ENCODE measurements at places on chromosomes 4 and X.

DNA sequence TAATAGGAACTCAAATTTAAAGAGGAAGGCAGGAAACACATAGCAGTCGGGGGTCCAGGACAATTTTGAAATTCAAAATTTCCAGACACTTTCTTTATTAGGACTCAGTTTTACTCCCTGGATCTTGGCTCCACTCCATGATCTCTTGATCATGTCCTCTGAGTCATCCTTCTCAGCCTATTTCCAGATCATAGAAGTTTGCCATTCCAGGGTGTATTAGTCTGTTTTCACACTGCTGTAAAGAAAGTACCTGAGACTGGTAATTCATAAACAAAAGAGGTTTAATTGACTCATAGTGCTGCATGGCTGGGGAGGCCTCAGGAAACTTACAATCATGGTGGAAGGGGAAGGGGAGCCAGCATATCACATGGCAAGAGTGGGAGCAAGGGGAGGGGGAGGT is 564.7 kb upstream of the ACTRT1 start:
- DNase-seq, result no peak

DNA sequence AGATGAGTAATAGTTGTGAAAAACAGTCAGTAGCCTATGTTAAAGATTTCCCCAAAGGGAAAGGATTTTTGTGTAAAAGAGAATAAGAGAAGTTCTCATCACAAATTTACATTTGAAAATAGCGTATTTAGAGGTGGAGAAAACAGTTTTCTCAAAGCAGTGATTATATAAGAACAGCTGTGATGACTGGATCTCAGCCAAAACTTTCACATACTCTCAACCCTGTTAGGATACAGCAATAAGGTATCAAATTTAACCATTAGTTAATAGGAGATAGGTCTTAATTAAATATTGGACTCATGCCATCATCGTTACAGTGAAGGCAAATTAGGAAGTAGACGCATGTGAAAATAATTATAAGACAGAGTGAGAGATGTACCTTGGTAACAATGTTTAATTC is 622.7 kb downstream of the PCDH18 start:
- no peak for DNase-seq

DNA sequence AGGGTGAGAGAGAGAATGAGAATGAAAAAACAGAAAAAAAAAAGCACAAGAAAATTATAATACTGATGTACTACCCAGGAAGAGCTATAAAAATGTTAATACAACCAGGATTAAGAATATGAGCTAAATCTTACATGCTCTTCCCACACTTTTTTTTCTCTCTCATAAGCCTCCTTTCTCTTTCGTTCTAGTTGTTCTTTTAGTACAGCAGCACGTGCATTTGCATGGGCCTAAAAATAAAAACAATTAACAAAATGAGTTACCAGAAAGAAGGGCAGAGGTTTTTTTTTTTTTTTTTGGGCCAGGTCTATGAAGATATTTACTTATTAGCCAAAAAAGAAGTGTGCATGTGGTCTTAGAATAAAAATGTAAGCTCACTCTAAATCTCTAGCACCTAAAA is 105.5 kb downstream of the NEK1 start:
- no peak for DNase-seq

- DNase-seq, result no peak
These were observed 28.0 kb downstream of the FRMPD3 start for GRCh38 chrX:107477406-107477805.

- no peak for DNase-seq
These were observed 140.9 kb upstream of the JADE1 start for GRCh38 chr4:128668566-128668965.

GRCh38 chr4:81722290-81722851 is 250.7 kb upstream of the RASGEF1B start:
- no peak for DNase-seq

- no peak for DNase-seq
These were observed 7.9 kb downstream of the COL25A1 start for GRCh38 chr4:109294468-109295020.

- DNase-seq, result peak; percentile 7
These were observed 251.5 kb downstream of the RASL11B start for GRCh38 chr4:53113431-53114225.

GRCh38 chr4:184293552-184293951 is 75.9 kb upstream of the ENPP6 start:
- DNase-seq, result no peak

DNA sequence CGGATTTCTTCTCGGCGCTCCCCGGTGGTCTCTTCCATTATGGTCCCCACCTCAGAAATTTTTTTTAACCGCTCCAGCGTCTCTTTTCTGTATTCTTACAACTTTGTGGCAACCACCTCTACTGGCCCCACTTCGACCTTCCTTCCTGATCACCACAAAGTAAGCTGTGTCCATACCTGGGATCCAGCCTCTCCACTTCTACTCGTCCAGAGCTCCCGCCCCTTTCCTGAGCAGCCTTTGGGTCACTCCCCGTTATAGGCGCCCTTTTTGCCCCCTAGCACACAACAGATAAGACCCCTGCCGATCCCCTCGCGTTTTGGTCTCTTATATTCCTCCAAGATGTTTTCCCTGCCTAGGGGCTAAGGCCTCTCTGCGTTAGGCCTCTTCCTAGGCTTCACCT is 557 bp downstream of the PIGG start:
- peak; percentile 9 for DNase-seq

- DNase-seq, result no peak
These were observed 1906.2 kb downstream of the C4orf33 start for GRCh38 chr4:131002132-131002531.

DNA sequence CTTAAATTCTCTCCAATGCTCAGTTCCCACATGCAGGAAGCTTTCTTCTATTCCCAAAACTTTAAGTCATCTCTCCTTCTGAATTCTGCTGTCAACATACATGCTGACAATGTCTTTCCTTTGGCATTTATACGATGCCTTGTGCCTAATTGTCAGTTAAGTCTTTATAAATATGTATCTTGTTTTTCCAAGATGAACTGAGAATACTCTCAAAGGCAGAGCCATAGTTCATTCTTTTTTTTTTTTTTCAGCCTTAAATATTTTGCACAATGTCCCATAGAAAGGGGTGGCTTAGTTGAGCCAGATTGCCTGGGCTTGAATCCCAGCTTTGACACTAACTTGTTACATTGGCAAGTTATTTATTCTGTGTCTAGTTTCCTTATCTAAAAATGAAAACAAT is 210.6 kb downstream of the QDPR start:
- no peak for DNase-seq

GRCh38 chr4:114015444-114015899 is 36.0 kb upstream of the ARSJ start:
- DNase-seq, result no peak

GRCh38 chr4:175413561-175413960 is 398.5 kb downstream of the GPM6A start:
- DNase-seq, result no peak

GRCh38 chr4:153170407-153170806 is 33.8 kb upstream of the TRIM2 start:
- DNase-seq, result no peak

DNA sequence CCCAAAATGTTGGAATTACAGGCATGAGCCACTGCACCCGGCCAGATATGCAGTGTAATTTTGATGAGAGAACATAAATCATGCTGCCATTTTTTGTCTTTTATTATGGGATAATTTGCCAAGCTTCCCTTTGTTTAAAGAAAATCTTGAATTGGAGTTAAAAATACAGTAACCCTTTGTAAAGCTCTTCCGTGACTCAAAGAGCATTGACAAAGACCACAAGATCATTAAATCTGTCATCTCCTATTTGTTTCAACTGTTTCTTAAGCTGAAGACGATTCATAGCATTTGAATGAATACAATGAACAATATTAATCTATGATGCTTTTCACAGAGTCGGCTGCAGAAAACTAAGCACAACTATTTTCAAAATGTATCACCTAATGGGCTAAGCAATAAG is 132.6 kb downstream of the ANAPC4 start:
- no peak for DNase-seq

DNA sequence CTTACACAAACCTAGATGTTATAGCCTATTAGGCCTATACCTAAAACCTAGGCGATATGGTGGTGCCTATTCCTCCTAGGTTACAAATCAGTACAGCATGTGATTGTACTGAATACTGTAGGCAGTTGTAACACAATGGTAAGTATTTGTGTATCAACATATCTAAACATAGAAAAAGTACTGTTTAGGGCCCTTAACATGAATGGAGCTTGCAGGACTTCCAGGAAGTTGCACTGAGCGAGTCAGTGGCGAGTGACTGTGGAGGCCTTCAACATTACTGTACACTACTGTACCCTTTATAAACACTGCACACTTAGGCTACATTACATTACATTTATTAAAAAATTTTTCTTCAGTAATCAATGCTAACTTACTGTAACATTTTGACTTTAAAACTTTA is 37.8 kb downstream of the WWC2 start:
- no peak for DNase-seq

DNA sequence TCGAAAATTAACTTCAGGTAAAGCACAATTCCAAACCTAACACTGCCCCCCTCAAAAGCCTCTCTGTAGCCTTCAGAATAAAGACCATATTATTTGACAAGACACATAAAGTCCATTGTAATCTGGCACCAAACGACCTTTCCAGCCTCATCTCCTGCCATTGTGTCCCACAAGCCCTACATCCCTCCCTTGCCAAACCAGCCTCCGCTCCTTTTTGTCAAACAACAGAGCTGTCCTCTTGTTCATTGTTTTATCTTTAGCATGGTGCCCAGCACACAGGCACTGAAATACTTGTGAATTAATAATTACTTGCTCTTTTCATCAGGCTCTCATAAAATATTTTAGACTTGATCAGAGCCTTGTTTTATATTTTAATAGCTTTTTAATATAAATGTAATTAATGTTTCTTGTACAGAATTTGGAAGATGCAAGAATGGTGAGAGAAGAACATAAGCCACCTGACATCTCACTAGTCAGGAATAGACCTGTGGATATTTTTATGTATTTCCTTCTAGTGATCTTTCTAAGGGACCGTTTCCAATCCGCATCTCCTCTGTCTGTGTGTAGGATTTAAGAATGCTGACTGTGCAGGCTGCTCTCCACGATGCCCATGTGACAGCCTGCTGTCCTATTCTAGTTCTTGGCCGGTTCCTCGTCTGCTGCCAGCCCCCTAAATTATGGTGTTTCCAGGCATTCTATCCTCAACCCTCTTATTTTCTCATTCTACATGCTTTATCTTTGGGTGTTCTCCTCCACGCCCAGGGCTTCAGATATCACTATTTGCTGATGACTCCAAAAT is 3.0 kb upstream of the IRF2 start:
- no peak for DNase-seq

DNA sequence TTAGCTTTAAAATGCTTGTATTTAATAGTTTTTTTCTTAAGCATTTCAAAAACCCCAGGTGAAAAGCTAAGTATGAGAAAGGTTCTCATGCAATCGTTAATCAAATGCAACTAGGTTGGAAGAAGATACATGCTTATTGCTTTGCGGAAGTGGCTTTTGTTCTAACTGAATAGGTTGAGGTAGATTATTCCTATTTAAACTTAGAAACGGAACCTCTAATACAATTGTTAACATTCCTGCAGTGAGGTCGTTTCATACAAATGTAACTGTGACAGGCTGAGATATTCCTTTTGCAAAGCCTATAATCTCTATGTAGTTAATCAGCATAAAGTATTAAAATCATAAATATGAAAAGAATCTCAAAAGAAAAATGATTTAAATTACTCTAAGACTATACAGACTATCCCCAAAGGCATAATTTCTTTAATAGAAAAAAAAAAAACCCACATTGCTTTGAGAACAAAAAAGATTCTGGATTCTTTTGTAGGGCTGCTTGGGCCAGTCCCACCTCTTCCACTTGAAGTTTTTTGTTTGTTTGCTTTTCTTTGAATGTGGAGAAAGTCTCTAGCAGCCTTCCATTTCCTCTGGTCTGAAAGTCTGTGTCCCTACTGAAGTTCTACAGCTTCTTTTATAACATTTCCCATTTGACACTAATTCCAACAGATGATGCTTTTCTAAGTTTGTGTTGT is 25.6 kb upstream of the SORBS2 start:
- DNase-seq, result no peak

DNA sequence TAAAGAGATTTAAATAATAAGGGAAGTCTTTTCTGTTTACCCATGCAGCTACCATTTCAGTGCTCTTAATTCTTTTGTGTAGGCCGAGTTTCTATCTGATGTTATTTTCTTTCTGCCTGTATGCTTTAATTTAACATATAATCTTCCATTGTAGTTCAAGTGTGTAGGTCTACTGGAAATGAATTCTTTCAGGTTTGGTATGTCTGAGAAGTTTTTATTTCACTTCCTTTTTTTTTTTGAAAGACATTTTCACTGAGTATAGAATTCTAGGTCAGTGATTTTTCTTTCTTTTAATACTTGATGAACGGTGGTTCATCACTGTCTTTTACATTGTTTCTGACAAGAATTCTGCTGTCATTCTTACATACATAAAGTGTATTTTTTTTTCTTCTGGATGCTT is 42.1 kb downstream of the VAMP7 start:
- no peak for DNase-seq

DNA sequence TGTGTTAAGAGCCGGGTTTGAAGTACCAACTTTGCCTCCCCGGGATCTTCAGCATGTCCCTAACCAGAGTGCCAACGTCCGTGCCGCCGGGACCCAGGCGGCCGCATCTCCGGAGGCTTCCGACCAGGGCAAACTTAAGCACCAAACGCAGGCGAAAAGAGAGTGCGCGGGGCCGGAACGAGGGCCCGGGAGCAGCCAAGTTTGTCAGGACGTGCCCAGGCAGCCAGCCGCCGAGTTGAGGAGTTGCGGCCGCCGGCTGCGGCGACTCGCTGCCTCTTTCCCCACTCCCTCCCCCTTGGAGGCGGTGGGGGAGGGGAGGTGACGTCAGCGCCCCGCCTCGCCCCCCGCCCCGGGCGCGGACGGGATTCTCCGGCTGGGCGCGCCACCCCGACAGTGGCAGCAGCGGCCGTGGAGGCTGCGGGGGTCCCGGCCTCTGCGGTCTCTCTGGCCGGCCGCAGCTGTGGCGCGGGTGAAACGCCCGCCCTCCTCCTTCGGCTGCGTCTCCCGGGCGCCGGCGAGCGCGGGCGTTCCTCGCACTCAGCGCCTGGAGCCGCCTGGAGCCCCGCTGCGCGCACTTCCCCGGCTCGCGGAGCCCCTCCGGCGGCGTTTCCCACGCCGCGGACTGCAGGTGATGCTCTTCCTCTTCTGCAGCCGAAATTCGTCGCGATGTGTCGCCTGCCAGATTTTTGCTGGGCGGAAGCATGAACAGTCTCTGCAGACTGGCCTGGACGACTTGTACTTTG is 2.9 kb upstream of the FAT1 start:
- no peak for DNase-seq

- no peak for DNase-seq
These were observed 211.7 kb downstream of the FAT4 start for GRCh38 chr4:125526420-125526819.

GRCh38 chr4:110970642-110971041 is 347.8 kb upstream of the PITX2 start:
- peak; percentile 60 for DNase-seq

- no peak for DNase-seq
These were observed 983.1 kb upstream of the PABPC4L start for GRCh38 chr4:135184715-135185114.

DNA sequence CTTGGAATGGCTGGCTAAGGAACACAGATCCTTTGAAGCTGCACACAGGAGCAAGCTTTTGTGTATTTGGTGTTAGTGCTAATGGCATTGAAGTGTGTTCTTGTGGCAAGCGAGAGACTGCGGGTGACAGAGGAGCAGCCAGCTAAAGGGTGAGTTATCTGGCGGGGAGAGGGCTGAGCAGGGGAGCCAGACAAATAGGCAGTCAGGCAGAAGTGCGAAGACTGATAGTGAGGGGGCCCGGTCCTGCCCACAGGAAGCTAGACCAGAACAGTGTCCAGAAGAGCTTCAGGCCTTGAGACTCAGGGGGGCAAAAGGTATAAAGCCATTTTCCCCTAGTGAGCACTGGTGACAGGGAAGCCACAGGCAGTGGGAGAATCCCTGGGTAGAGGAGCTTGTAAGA is 49.6 kb upstream of the MAMLD1 start:
- no peak for DNase-seq
